Cerebellum (tissue), 4 donors: ENCODE measurements at places on chromosomes 12 and 14.

- no peak for DNase-seq
Observed at GRCh38 chr14:48580692-48581091, 905.3 kb upstream of the MDGA2 start.

GRCh38 chr14:81028461-81028860 is 73.0 kb downstream of the TSHR start:
- DNase-seq, result no peak

DNA sequence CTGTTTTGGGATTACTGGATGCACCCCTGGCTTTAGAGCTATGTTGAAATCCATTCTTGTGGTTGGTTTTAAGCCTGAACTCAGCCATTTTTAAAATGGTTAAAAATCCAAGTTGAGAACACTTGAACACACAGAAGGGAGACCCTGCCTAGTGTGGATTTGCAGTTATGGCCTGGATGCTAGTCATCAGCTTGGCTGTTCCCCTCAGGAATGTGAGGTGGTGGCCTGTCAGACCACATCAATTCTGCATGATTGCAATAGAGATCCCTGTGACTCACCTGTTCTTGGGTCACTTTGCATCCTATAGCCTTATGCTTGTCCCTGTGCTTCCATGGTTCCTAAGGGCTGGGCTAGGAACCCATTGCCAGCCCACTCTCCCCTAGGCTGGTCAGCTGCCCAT is 454.1 kb downstream of the ATP23 start:
- DNase-seq, result peak; percentile 2

GRCh38 chr12:30030693-30031374 is 247.1 kb upstream of the TMTC1 start:
- DNase-seq, result no peak

DNA sequence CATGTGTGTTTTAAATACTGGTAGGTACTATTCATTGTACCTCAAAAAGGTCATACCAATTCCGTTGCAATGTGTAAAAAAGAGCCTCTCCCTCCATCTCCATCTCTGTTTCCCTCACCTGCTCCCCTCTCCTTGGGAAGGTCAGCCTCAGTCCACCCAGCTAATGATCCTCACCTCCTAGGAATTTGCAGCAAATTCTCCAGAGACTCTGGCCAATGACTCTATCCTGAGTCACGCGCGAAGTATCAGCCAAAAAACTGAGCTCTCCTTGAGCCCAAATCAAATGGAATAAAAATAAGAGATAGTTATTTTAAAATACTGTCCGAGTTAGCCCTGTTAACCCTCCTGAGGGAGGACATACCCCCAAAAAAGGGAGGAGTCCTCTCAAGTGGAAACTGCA is 148.4 kb downstream of the DPF3 start:
- no peak for DNase-seq

DNA sequence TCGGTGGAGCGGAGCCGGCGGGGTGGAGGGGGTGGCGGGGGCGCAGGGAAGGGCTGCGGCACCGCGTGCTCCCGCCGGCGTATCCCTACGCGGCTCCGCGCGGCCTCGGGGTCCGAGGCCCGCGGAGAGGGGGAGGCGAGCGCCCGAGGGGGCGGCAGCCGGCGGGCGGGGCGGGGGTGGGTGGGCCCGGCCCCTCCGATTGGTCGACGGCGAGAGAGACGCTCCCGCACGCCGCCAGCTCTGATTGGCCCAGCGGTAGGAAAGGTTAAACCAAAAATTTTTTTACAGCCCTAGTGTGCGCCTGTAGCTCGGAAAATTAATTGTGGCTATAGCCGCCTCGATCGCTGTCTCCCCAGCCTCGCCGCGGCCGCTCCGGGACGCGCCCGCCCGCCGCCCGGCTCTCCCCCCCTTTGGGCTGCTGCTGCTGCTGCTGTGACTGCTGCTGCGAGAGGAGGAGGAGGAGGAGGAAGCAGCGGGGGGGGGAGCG is at the start of gene FOXG1:
Gene FOXG1, plus strand, starts transcription at position 319 of the 487 bp plus-strand sequence. CDS start 493 bp downstream, outside the sequence.
- no peak for DNase-seq

GRCh38 chr12:51330186-51330585 is 6.2 kb upstream of the BIN2 start:
- no peak for DNase-seq

DNA sequence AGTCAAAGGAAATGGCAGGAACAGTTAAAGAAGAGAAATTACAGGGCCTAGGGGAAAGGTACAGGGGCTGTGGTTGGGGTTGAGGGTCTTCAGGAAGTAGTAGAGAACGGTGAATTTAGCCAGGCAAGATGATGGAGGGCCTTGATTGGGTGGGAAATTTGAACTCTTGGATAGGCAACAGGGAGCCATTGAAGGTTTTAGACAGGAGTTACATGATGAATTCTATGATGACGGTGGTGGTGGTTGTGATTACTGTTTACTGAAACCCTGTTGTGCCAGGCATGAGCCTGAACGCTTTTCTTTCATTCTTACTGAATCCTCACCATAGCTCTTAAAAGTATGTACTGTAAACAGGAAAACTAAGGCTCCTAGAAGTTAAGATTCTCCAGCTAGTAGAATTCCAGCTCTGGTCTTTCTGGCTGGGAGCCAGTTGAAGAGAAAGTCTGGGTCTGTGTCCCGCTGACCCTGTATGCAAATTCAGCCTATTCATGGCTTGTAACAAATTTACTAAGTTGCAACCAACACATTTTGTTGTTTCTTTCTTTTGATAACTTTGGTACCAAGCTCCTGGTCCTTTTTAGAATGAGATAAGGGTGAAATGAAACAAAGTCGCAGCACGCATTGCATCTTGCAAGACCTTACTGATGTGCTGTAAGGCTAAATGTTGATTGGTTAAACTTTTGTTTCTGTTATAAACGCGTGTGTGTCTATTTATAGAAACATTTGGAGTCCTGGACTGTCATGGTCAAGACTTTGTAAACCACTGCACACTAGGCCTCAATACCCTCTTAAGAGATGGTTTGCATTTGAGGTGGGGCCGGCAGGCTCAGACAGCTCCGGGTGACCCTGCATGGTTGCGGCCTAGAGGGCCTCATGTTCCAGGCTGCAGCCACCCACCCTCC is 6.0 kb downstream of the ORAI1 start:
- no peak for DNase-seq

DNA sequence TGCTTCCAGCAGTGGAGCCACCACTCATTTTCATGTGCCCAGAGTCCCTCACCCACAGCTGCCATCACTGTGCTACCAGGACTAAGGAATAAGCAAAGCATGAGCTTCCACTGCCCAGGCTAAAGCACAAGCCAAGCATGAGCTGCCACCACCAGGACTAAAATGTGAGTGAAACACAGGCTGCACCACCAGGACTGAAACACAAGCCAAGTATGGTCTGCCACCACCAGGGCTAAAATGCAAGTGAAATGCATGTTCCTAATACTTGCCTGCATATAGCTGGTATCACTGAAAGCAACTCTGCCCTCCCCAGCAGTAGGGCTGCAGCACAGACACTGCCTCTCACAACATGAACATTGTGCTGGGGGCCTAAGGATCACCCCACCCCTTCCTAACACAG is 30.0 kb downstream of the CEP83 start:
- DNase-seq, result no peak

DNA sequence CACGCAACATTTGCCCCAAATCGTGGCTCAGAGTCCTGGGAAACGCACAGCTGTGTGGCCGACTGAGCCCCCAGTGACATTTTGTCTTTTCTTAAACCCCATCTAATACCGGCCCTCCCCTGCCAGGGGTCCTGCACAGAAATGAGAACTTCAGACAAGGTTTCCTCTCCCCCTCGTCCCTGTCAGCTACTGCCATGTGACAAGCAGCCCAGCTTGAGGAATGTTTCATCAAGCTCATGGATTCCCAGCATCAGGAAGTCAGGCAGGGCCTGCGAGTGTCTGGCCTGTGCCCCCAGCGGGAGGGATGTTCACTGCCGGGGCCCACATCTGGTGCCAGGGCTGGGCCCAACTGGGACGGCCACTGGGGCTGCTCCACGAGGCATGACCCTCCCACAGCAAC is 15.9 kb downstream of the MMP17 start:
- no peak for DNase-seq

GRCh38 chr14:68792678-68792978 is 239 bp downstream of the ZFP36L1 start:
- DNase-seq, result no peak

- no peak for DNase-seq
Observed at GRCh38 chr12:91887957-91888356, 257.7 kb downstream of the BTG1 start.

- DNase-seq, result no peak
Observed at GRCh38 chr12:54523637-54524036, 25.8 kb upstream of the PDE1B start.

DNA sequence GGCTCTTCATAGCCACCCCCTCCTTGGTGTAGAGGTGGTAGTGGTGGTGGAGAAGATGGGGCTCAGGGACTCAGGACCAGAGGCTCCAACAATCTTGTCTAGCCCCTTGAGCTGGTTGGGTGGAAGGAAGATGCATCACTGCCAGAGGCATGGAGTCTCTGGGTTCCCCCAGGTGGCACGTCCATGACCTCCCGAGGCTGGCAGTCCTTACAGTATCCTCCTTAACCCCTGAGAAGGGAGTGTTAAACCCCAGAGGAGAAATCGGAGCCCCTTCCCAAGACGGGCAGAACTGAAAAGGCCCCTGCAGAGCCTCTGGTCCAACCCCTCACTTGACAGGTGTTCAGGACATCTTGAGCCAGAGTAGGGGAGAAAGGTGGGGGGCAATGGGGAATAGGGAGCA is 9.1 kb downstream of the KRT83 start:
- DNase-seq, result no peak

- no peak for DNase-seq
Observed at GRCh38 chr12:95088379-95088778, 15.0 kb upstream of the NR2C1 start.

- DNase-seq, result no peak
Observed at GRCh38 chr12:128269181-128269591, 2.2 kb downstream of the TMEM132C start.

- DNase-seq, result no peak
Observed at GRCh38 chr12:7709969-7710675, 1.1 kb upstream of the DPPA3 start.

GRCh38 chr12:10952645-10953044 is 13.6 kb upstream of the TAS2R14 start:
- DNase-seq, result no peak

DNA sequence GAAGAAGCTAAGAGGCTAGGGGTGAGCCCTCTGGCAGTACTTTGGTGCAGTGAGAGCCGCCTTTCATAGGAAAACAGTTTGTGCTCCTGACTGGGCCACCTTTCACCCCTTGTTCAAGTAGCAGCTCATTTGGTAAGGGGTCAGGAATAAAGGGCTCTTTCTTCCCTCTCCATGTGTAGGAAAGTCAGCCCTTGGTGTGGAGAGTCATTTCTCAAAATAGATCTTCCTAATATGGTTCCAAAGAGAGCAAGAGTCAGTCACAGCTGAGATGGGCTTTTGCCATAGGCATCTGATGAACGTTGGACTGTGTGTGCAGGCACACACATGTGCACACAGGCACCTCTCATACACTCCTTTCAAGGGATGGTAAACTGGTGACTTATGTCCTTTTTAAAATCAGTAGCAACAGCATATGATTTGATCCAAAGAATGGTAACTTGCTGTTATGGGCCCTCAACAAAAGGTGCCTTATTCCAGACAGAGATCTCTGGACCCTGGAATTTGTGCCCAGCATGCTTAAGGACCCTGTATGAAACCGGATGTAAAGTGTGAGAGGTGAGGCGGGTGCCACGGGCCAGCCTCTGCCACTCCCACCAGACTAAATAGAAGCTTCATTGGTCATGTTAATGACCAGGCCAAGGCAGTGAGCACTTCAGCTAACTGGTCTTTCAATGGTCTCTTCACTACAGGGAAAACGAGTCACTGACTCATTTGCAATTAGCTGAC is 16.7 kb upstream of the RIC8B start:
- no peak for DNase-seq

DNA sequence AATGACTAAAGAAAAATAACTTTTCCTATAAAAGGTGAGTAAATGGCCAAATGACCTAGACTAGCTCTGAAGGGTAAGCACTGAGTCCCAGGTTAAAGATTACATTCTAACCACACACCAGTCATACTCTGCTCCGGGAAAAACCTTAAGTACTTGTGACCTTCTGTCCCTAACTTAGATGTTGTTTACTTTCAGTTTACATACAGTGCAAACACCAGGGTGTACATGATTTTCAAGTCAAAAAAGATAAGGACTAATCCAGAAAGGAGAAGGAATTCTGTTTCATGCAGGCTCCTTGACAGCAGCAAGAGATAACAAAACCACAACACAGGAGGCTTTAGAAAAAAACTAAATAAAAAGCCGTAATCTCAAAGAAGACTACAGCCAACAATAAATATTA is 174.2 kb downstream of the PPM1H start:
- no peak for DNase-seq

- DNase-seq, result no peak
Observed at GRCh38 chr14:75736845-75737485, 75.9 kb downstream of the TTLL5 start.

DNA sequence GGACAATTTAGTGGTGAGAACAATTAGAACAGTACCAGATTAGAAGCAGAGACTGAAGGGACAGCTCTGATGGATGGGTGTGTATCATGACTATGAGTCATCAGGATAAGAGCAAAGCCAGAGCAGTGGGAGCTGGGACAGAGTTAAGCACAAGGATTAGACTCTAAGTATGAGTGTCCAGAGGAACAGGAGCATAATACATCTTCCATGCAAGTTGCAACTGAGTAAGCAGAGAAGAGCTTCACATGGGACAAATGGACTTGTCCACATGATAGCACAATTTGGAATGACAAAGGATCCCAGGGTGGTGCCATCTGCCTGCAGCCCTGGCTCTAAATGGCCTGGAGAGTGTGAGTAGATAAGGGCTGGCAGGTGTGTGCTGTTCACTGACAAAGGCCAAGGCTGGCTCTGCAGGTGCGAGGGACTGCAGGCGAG is 226.4 kb upstream of the CAND1 start:
- peak; percentile 62 for DNase-seq

- no peak for DNase-seq
Observed at GRCh38 chr14:104895786-104896661, 28.7 kb upstream of the PLD4 start.

DNA sequence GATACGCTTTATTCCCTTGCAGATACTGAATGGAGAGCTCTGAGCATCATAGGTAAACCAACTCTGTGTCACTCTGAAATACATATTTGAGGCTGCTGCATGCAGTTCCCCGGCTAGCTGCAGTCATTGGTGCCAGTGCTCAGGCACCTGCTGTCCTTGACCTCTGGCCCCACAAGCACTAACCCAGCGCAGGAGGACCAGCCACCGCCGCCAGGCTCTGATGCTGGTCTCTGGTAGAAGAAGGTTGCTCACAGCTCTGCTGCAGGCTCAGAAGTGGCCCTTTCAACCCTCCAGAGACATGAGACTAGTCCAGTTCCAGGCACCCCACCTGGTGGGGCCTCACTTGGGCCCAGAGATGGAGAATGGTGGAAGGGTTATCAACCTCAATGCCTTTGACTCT is 34.5 kb upstream of the PTPRB start:
- no peak for DNase-seq

GRCh38 chr14:92555465-92556111 is 42.0 kb downstream of the RIN3 start:
- DNase-seq, result no peak

- DNase-seq, result peak; percentile 75
Observed at GRCh38 chr12:53065975-53066931, 12.9 kb downstream of the SPRYD3 start.
